Stimulated activated CD4-positive, alpha-beta T cell treated with anti-CD3 and anti-CD28 coated beads, Interleukin-4, amount 100 ng/mL, for 4 hours (primary cell): ENCODE measurements at places on chromosomes 12 and 14.

GRCh38 chr14:65940056-65940735 lies 527.7 kb downstream of the FUT8 start:
- DNase-seq, result no peak

GRCh38 chr12:23888396-23889068 lies 60.9 kb downstream of the SOX5 start:
- no peak for DNase-seq

DNA sequence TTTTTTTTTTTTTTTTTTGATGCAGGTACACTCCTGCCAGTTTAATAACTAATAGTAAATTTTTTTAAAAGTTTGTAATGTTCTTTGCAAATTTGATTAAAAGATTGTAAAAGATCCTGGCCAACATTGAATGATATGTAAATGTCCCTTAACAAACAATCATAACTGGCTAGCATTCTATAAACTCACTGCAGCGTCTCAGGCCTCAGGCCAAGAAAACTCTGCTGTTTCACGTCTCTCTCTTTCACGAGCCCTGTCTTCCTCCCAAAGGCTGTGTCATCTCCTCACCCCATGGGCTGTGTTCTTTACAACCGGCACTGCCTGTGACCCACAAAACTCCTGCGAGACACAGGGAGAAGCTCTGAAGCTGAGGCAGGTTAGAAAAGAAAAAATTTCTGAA lies 103.3 kb downstream of the NUAK1 start:
- DNase-seq, result no peak

GRCh38 chr12:69211160-69211559 lies 28.2 kb upstream of the CPSF6 start:
- no peak for DNase-seq

DNA sequence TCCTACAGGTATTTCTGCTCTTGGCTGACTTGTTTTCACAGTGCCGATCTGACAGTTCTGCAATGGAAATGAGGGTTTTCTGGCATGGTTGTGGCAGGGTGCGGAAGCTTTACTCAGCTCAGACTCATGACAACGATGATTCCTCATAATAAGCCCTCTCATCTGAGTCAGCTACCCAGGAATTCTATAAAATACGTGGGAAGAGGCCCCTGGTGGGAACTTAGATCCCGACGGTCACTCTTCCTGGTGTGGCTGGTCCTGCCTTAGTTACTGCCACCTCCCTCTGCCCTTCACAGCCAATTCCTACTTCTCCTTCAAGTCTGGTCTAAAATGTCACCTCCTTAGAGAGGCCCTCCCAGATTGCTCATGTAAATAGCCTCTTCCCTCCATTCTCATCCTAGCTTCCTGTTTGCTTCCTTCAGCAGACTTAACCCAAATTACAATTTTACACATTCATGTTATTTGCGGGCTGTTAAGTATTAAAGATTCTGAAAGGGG lies 104.2 kb upstream of the MAP1LC3B2 start:
- no peak for DNase-seq

DNA sequence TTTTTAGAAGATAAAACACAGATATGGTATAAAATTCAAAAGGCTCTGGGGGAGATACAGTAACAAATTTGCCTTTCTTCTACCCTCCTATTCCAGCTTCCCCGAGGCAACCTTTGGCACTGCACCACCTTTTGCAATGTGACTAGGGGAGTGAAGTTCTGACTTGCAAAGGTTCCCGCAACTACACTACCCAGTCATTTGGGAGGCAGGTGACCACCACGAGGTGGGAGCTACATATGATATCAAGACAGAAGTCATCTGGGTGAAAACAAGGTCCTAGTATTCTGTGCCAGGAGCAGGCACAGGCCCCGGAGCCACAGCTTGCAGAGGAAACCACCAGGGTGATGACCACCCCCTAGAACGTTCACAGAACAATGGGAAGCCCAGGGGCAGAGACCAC lies 141.5 kb downstream of the TTC7B start:
- no peak for DNase-seq

- no peak for DNase-seq
Measured at GRCh38 chr12:2334271-2334670, 281.5 kb downstream of the CACNA1C start.

GRCh38 chr12:749751-750270 lies 2.6 kb upstream of the WNK1 start:
- DNase-seq, result no peak

GRCh38 chr14:68916358-68916941 lies 62.7 kb downstream of the ACTN1 start:
- DNase-seq, result no peak

GRCh38 chr14:50272498-50272897 lies 39.5 kb downstream of the L2HGDH start:
- DNase-seq, result no peak

DNA sequence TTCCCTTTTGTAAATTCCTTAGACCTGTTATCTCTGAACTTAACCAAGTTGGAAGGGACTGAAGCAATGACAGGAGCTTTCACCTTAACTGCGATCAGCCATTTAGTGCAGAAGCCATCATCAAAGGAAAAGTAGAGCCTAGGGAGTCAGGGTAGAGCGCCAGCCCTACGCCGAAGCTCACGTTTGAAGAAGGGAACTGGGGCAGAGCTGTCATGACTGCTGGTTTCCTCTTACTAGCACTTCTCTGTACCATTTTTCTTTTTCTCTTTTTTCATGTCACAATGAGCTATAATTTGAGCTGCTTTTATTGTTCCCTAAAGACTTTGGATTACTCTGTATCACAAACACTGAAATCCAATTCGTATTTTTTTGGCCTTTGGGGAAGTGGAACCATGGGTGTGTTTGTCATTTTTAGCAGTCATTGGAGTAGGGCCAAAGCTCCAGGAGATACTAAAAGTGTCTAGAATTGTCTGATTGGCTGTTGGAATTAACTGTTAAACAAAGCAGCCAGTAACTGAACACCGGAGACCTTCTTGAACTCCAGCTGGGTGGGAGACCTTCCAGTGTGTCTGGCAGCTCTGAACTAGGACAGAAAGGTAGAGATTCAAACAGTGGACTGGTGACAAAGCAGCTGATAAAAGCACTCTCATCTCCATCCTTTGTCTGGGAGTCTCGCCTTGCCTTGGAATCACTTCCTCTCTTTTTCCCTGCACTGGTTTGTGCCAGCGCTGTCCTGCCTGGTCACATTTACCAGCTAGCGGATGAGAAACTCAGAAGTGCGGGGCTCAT lies 9.1 kb downstream of the MTRFR start:
- DNase-seq, result no peak

DNA sequence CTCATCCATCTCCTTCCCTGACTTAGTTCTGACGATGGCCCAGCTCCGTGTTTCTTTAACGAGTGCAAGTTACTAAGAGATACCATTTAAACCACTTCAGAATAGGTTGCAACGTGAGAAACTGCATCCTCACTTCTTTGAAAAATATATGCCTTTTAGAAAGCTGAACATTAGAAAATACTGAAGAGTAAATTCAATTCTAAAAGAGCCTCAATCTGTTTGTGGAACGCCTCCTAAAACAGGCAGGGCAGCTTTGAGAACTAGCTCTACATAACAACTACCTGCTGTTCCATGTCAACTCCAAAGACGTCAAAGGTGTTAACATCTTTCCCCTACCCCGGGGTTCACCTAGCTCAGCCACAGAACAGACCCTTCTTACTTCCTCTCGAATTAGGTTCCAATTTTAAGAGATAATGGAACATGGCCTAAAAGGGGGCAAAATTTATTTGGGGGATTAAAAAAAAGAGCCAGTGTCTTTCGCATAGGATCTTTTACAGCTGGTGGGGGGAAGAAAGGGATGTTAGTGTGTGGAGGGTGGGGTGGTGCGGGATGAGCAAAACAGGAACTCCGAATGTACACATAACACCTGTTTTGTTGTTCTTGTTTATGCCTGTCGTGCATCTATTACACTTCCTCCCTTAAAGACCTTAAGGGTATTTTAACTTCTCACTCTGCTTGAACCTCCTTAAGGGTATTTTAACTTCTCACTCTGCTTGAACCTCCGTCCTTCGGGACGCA lies 3.3 kb downstream of the BHLHE41 start:
- no peak for DNase-seq

- no peak for DNase-seq
Measured at GRCh38 chr14:31037709-31038221, 11.6 kb upstream of the STRN3 start.

DNA sequence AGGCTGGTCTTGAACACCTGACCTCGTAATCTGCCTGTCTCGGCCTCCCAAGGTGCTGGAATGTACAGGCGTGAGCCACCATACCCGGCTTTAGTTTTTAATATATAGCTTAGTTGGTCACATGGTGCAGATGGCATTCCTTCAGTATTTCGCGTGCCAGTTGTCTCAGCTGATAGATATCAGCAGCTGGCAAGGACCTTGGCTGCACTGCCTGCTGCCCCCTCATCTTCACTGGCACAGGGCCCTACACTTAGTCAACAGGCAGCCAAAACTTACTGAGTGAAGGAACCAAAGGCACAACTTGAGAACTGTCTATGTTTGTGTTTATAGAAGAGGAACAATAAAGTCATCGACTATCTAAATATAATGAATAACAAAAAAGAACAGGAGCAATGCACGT lies 31.0 kb downstream of the EID3 start:
- no peak for DNase-seq

DNA sequence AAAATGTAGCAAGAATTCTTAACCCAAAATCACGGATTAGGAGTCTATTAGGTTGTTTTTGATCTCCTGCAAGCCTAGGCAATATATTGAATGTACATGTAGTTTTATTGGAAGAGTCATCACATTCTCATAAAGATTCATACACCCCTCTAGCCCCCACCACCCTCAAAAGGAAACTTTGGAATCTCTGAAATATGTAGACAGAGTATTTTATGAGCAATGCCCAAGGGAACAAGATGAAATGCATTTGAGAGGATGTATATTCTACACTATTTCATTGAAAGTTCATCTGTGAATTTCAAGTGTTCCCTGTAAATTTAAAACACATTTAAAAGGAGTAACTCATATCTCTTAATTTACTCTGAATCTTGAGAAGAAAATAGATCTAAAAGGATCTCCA lies 103.7 kb downstream of the SYT1 start:
- no peak for DNase-seq
